Karpas-422 (cell line): ENCODE measurements at places on chromosomes 13 and 19.

GRCh38 chr13:36872621-36873020 lies 47.4 kb downstream of the SMAD9 start:
- no peak for DNase-seq

DNA sequence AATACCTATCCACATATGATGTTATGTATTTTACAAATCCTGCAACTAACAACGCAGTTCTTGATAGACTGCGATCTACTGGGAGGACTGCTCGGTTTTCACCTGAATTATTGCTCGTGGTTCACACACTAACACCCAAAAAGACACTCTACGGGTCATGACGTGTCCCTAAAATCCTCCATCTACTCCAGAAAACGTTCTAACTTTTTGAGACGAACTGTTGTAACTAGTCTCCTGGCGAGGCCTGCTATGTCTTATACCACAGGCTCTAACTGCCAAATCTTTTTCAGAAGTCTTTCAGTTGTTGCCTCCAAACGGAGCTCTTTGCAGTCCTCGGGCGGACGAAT lies 108.2 kb downstream of the KCNRG start:
- DNase-seq, result no peak

- DNase-seq, result no peak
These were observed 2.1 kb downstream of the CEBPA start for GRCh38 chr19:33300009-33300893.

- DNase-seq, result peak; percentile 95
These were observed 73.0 kb downstream of the MAP4K1 start for GRCh38 chr19:38544569-38545315.

DNA sequence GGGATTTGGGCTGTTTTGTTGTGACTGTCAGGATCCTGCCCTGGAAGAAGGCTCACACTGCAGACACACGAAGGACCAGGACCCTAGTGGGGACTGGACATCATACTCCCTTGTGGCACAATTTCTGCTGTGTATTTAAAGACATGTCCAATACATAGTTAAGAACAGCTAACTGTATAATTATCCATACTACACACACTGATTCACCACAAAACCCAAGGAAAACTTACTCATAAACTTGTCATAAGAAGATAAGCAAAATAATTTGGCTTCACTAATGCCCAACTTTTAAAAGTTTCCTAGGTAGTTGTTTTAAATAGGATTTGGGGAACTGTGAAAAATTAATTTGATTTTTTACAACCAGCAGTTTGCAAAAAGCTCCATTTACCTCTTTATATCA lies 46.1 kb downstream of the LATS2 start:
- no peak for DNase-seq
